ENCODE measurements at places on chromosomes 3 and 15.

DNA sequence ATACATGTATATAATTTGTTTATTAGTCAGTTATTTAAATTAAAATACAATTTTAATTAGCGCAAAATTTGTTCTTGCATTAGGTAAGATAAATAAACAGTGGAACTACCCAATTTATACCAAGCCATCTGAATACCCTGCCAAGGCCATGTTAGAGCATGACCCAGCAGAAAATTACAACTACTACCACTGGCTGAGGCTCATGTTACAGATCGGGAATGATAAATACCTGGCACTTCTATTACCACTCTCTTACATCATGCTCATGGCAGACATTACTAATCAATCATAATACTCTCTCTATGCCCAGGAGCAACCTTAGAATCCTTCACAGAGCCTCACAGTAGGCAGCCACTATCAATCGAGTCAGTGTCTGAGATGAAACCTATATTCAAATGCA lies 21.2 kb upstream of the LMOD3 start:
- DNase-seq: no peak

DNA sequence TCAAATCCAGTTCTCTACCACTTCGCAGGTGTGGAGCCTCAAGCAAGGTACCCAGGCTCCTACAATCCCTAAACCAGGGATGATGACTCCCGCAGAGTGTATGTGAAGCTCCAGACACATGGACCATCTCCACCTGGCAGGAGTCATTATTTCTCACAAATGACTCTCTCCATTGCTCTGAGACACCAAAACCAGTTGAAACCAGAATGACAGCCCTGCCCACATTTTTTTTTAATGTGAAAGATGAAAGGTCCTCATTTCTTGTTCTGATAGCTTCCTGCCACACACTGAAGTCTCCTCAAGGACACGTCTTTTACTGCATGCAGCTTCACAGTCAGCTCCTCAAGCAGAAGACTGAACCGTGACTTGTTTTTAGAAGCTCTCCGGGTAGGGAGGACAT lies 61.4 kb upstream of the ZBTB38 start:
- peak; percentile 68 for DNase-seq

DNA sequence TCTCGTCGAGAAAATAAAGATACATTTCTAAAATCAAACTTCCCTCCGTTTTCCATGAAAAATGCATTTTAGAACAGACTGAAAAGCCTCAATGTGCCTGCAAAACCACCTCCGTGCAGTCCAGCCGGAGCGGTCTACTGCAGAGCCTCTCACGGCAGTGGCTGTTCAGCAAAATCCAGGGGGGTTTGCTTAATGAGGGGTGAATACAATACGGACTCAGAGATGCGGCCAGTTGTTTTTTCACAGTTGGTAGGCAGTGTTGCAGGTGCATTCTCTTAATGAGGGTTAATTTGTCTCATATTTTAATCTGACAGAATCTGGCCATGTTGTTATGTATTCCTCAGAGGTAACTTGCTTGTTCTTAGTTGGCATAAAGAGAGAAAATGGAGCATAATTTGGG lies 223.0 kb downstream of the EBLN2 start:
- DNase-seq: no peak

DNA sequence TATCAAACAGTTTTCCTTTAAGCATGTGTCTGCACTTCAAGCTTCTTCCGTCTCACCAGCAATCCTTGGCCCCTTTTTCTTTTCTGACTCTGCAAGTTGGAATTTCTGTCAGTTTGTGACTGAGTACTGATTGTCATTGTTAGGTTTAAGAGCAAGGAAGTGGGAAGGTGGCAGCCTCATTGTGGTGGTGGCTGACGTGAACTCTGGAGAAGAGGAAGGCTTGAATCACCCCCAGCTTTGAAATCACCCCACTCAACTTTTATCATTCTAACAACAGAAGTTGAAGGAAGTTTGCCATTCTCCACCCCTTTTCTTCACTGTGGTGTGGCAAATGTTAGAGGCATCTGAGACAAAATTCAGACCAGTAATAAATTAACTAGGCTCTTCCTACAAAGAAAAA lies 231.6 kb upstream of the AGTR1 start:
- DNase-seq: no peak

DNA sequence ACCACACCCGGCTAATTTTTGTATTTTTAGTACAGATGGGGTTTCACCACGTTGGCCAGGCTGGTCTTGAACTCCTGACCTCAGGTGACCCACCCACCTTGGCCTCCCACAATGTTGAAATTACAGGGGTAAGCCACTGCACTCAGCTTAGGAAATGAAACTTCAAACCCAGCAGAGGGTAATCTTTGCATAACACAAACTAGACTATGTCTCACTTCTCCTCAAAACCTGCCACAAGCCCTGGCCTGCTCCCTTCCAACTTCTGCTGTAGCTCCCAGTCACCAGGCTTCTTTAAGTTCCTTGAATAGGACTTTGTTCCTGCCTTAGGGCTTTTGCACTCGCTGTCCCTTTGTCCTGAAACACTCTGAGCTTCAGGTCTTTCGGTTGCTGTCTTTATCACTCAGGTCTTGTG lies 39.2 kb upstream of the SEMA4B start:
- no peak for DNase-seq

Data from CD4-positive, alpha-beta T cell treated with Interleukin-15 for 4 hours (primary cell).